T follicular helper cell (primary cell): ENCODE measurements at places on chromosomes 3 and 15.

- no peak for DNase-seq
Observed at GRCh38 chr3:30657914-30658313, 51.5 kb downstream of the TGFBR2 start.

GRCh38 chr3:25291481-25291905, 136.6 kb upstream of the RARB start:
- no peak for DNase-seq

DNA sequence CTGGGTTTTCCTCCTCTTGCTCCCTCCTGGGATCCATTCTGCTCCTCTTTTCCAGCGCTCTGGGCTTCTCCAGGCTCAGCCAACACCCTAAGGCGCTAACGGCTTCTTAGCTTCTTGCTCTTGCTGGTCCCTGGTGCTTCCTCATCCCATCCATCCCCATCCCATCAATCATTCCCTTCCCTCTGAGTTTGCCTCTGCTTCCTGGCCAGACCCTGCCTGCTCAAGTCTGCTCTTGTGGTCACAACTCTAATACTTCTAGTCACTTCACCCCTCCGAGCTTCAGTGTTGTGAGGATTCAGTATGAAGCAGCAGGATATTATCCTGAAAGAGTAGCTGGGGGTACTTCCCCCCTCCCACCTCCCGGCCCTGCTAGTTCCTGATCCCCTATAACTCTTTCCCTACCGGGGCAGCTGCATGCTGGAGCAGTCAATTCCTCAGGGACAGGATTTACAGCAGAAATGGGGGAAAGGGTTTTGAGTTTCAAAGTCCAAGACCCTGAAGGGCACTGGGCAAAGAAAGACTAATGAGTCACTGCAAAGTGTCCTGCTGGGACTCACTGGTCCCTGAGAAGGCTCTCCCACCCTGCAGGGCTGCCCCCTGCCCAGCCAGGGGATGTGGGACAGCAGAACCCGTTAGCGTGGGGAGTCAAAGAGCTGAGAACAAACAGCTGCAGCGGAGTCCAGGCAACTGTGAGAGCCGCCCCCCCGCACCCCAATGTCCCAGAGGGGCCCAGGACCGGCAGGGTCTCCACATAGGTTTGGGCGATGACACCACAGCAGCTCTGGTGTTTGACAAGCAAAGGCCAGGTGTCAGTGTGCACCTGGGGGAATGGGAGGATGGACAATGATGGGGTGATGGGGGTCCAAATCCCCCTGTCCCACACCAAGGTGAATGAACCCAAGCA, 2.3 kb upstream of the SYNM start:
- no peak for DNase-seq

DNA sequence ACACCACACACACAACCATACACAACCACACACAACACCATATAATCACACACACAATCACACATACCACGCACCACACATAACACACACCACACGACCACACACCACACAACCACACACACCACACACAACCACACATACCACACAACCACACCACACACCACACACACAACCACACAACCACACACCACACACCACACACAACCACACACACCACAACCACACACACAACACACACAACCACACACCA, 24.2 kb downstream of the CPN2 start:
- DNase-seq = no peak

GRCh38 chr3:189001559-189001958, 170.2 kb upstream of the TPRG1 start:
- no peak for DNase-seq

GRCh38 chr3:88732186-88732585, 375.2 kb upstream of the EPHA3 start:
- DNase-seq = no peak

DNA sequence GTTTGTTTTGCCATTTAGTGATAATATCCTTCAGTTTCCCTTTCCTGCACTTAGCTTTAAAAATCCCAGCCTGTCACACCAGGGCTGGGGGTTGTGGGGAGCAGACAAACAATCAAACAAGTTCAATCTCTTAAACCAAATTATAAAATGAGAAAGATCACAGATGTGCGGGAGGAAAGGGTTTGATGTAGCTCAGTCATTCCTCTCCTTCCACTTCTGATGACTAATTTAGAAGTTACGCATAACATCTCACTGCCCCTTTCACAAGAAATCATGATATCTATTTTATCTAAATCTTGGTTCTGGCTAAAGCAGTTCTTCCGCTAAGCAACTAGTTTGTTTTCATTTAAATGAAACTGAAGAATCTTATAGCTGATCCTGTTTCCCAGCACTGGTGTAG, 34.1 kb upstream of the ATG7 start:
- no peak for DNase-seq

- DNase-seq = no peak
Observed at GRCh38 chr3:152505926-152506325, 237.2 kb downstream of the MBNL1 start.

GRCh38 chr3:71478568-71478967, 105.0 kb downstream of the FOXP1 start:
- peak; percentile 45 for DNase-seq

DNA sequence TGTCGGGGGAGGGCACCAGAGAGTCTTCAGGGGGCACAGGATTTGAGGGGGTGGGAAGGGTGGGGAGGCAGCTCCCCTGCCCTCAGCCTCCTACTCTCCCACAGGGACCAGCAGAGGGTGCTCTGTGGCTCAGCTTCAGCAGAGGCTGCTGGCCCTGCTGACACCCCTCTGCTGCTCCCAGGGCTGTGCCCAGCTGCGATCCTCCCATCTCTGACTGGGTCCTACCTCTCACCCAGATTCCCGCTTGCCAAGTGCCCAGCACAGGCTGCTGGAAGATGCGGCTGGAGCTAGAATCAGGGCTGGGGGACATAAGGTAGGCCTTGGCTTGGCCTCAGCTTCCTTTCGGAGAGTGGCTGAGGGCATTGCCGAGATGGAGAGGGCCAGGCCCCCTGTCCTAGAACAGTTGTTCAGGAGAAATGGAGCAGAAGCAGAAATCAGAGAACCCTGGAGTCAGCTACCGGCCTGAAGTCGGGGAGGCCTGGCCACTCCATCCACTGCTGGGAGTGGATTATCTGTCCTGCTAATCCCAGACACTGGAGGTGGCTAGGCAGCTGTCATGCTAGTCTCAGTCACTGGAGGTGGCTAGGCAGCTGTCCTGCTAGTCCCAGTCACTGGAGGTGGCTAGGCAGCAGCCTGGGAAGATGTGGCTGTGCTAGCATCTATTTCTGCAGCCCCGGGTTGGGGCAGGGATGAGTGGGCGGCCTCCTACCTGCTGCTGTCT, 3.9 kb downstream of the GRM2 start:
- no peak for DNase-seq

GRCh38 chr3:3998140-3998922, 199.1 kb downstream of the LRRN1 start:
- no peak for DNase-seq

GRCh38 chr3:25419251-25419650, 8.8 kb upstream of the RARB start:
- no peak for DNase-seq

DNA sequence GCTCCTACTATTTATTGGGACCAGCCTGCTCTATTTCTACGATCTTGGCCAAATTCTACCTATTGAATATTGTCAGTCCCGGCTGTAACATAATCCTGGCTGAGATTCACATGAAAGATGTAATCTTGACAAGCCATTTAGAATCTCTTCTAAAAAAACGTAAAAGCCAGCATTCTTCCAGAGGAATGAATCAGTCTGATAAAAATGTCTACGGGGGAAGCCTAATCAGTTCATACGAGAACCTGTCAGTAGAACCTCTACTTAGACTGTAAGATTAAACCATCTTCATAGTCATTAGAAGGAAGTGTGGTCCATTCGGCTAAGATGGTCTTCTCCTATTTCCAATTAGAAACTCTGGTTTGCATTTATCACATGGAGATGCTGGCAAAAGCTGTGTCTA, 147.2 kb upstream of the WNT5A start:
- DNase-seq = no peak

DNA sequence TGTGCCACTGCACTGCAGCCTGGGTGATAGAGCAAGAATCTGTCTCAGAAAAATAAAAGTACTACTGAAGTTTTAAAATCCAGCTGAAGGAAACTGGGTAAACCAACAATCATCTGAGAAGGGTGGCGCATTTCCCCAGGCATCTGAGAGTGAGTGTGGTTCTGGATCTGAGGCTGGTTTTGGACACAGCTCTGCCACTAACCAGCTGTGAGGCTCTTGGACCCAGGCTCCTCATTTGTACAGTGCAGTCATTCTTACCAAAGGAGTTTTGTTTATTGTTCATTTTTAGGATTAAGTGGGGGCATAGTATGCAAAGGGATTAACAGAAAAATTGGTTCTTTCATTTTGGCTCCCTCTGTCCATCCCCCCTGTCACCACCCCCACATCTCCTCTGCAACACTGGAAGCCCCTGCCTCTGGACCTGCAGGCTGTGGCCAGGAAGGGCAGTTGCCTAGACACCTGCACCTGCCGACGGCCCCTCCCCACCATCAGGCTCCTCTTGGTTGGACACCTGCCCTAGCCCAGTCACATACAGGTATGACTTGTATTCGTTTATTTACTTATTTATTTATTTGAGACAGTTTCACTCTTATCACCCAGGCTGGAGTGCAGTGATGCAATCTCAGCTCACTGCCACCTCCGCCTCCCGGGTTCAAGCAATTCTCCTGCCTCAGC, 8.8 kb downstream of the NUP210 start:
- DNase-seq = no peak

GRCh38 chr3:57917601-57918000, 90.6 kb upstream of the FLNB start:
- no peak for DNase-seq

- DNase-seq = no peak
Observed at GRCh38 chr15:81410318-81410753, 36.3 kb upstream of the TMC3 start.

GRCh38 chr3:56849698-56850097, 47.9 kb upstream of the ARHGEF3 start:
- DNase-seq = no peak

GRCh38 chr3:33895658-33896057, 97.2 kb downstream of the PDCD6IP start:
- no peak for DNase-seq

DNA sequence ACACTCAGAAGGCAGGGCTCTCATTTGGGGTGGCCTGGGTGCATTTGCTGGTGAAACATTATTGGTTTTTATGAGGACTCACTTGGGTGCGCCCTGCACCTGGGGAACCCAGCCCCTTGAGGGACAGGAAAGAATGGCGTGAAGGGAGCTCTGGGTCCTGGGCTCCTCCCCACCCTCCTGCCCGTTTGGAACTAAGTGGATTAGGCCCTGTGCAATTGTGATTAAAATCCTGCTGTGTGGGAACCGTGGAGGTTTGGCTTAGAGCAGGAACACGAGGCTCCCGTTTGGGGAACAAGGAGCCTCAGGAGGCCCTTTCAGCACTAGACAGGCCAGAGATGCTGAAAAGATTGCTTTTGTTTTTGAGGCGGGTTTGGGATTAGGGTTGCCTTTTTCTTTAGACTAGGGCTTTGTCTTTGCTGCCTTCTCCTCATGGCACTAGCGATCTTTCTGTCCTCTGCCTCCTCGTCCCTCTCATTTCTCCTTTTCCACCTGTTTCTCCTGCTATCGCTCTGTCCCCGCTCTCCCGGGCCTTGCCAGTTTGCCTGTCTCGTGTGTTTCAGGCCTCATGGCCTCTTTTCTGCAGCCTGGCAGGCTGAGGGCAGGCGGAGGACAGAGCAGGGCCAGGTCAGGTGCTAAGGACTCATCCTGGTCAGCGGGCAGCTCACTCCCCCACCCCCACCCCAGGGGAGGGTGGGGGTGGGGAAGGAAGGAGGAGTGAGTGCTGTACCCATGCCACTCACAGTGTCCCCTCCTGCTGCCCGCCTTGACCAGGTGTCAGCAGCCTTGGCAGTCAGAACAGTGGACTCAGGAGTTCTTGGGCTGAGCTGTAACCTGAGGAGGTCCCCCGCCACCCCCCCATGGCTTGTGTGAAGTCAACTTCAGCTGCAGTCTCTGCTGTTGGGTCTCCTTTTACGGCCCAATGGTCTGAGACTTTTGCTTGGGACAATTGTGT, 8.6 kb downstream of the MAPKAPK3 start:
- no peak for DNase-seq

DNA sequence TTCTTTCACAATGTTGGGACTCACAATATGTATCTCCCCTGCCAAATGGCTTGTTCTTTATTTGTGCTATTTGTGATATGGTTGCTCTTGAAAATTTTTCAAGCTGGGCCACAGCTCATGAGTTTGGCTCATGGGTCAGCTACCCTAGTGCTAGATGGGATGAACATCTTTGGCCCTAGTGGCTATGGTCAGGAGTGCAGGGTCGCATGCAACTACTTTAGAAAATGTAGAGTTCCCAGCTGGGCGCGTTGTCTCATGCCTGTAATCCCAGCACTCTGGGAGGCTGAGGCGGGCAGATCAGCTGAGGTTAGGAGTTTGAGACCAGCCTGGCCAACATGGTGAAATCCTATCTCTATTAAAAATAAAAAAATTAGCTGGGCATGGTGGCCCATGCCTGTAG, 55.8 kb downstream of the POLR2M start:
- no peak for DNase-seq

DNA sequence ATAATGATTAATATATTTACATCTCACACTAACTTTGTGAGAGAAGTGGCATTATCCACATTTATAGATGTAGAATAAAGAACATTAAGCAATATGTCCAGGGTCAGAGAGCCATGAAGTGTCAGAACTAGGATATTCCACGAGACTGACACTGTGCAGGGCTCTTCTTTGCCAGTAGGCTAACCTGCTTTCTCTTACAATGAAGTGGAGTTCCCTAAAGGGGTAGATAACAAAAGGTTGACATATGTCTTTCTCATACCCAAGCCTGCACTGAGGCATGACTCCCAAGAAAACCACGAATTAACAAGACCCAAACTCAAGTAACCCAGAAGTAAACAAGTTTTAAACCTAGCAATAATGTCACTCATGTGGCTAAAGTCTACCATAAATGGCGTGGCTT, 191.5 kb upstream of the SLC2A2 start:
- DNase-seq = no peak

- no peak for DNase-seq
Observed at GRCh38 chr3:88117683-88118082, 32.1 kb upstream of the C3orf38 start.

- DNase-seq = no peak
Observed at GRCh38 chr15:67724691-67725375, 100.5 kb upstream of the SKOR1 start.

GRCh38 chr15:54808321-54808720, 388.4 kb downstream of the RSL24D1 start:
- no peak for DNase-seq

DNA sequence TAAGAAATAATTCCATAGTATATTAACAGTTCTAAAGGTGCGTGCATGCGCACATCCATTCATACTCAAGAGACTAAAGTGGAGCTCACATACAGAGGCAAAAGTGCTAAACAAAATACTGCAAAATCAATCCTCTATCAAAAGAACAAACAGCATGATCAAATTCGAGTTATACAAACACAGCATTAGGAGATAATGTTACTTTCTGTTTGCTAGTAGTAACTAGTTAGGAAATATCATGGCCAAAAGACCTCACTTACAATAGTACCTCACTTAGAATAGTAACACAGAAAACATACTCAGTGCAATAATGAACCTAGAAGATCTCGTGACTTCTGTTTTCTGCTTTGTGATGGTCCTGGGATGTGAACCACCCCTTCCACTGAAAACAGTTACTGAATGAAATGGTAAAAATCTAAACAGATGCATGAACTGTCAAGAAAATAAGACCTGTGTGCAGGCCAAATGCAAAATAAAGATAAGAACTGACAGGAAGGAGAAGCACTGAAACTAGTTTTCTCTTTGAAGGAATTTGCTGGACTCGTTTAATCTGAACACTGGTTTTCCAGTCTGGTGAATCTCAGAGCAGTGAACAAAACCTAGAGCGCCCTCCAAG, 20.9 kb upstream of the CEMIP start:
- DNase-seq = no peak

GRCh38 chr3:39284457-39284881, 4.6 kb upstream of the CX3CR1 start:
- DNase-seq = no peak

- DNase-seq = no peak
Observed at GRCh38 chr3:47425383-47425778, 44.6 kb downstream of the PTPN23 start.
